ENCODE measurements at places on chromosomes 7 and 10.

DNA sequence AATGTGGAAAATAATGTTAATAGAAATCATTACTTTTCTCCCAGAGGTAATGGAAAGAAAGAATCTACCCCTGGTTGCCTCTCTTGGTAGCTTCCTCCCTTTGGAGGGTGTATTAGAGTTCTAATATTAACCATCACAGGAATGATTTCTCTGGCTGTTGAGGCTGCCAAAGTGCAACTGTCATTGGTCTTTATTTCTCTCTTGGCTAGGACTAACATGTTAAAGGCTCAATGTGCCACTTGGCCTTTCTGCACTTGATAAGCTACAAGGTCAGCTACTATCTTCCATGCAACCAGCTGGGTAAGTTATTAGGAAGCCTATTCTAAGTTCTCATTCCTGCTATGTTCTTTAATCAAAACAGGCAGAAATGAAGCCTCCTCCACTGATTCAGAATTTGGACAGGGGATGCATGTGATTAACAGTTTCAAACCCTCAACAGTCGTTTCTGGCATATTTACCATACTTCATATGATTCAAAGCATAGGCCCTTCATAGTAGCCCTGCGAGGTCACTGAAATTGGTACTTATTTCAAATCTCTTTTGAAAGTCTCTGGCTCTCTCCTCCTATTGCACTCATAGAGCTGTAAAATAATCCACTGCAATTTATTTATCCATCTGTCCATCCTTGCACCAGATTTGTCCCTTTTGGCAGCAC lies 645.0 kb downstream of the SORCS1 start:
- H3K4me3 ChIP-seq = no peak overlapping the region
- no peaks in the 10 kb centered on the region for H3K4me1 ChIP-seq
- H3K27ac ChIP-seq = no peak overlapping the region
- no peak for DNase-seq
- no peaks in the 10 kb centered on the region for H3K36me3 ChIP-seq

DNA sequence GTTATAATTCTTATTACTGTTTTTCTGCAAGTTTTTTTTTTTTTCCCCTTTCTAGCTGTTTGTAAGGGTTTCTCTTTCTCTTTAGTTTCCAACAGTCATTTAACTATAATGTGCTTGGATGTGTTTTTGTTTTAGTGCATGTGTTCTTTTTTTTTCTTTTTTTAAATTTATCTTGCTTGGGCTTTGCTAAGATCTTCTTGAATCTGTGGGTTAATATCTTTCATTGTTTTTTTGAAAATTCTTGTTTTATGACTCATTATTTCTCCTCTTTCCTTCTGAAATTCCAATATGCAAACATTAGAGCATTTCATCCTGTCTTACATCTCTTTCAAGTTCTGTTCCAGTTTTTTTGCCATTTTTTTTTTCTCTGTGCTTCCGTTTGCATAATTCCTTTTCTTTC lies 5.7 kb upstream of the HK1 start:
- no peaks in the 10 kb centered on the region for H3K36me3 ChIP-seq
- peaks cover 7% of the 10 kb centered on the region for H3K27me3 ChIP-seq
- H3K27ac ChIP-seq = no peak overlapping the region
- no peak overlapping the region for H3K4me3 ChIP-seq
- peaks cover 4% of the 10 kb centered on the region for H3K4me1 ChIP-seq

- no peak overlapping the region for H3K4me3 ChIP-seq
- no peaks in the 10 kb centered on the region for H3K36me3 ChIP-seq
- no peaks in the 10 kb centered on the region for H3K4me1 ChIP-seq
- peaks cover 2% of the 10 kb centered on the region for H3K27me3 ChIP-seq
- no peak for DNase-seq
Measured at GRCh38 chr7:27693794-27694193, 31.1 kb upstream of the HIBADH start.

GRCh38 chr10:50575477-50576244 lies 48.1 kb downstream of the SGMS1 start:
- no peak overlapping the region for H3K4me3 ChIP-seq
- no peak for DNase-seq
- H3K27ac ChIP-seq = no peak overlapping the region
- peaks cover 6% of the 10 kb centered on the region for H3K36me3 ChIP-seq

DNA sequence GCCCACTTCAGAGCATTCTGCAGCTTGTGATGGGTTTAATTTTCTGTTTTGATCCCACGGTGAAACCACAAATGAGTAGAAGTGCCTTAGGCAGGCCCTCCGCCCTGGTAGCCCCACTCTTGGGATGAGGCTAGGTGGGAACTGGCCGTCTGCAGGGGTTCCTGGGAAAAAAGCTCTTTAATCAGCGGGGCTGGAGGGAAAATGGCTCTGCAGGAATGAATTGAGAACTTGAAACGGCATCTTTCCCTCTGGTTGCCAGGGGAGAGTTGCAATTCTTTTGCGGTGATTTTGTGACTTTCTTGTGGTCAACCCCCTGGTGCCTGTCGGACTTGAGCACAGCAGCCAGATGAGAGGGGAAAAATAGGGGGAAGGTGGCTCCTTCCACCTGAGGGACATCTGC lies 32.7 kb downstream of the COL26A1 start:
- H3K4me3 ChIP-seq = no peak overlapping the region
- peaks cover 17% of the 10 kb centered on the region for H3K4me1 ChIP-seq
- no peak for DNase-seq
- H3K36me3 ChIP-seq = no peaks in the 10 kb centered on the region
- no peak overlapping the region for H3K27ac ChIP-seq

DNA sequence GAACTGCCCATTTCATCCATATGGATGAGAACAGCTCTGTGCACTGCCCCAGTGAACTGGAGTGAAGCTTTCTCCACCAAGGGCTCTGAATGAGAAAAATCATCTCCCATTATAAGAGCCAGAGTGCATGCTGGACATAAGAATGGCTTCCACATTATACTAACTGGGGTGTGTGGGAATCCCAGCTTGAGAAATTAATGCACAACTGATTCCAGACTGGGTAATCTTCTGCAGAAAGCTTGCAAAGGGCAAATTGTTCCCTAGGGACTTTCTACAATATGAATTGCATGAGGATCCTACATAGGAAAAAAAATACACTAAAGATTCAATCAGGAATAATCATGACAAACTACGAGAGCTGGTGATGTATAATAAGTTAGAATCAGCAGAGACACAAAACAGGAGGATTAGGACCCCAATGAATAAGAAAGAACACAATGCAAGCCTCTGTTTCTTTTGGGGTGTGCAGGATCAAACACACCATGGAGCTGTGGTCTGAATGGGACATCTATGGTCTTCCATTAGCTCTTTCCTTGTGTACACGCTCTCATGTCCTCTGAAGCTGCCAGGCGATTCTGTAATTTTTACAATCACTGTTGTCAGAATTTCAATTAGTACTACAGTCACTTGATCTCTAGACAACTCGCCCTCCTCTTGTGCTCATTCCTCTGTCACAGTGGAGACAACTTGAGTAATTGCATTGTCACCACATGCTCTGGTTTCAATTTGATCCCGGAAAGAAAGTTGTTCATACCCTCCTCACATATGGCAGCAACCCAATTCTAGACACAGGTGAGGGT lies 1327.4 kb downstream of the GATA3 start:
- DNase-seq = no peak
- H3K27me3 ChIP-seq = peaks cover 3% of the 10 kb centered on the region
- no peaks in the 10 kb centered on the region for H3K4me1 ChIP-seq

DNA sequence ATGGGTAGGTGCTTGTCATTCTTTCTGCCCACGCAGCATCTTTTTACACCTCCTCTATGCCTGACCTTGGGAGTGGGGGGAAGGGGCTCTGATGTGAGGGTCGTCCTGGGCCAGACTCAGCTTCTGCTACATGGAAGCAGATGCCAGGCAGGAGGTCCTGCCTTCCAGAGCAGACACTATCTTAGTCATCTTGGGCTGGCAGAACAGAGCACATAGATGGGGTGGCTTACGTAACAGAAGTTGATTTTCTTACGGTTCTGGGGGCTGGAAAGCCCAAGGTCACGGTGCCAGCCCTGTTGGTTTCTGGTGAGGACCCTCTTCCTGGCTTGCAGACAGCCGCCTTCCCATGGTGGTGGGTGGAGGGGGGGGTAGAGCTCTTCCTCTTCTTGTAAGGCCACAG lies 159.0 kb downstream of the PRKAG2 start:
- DNase-seq = no peak

DNA sequence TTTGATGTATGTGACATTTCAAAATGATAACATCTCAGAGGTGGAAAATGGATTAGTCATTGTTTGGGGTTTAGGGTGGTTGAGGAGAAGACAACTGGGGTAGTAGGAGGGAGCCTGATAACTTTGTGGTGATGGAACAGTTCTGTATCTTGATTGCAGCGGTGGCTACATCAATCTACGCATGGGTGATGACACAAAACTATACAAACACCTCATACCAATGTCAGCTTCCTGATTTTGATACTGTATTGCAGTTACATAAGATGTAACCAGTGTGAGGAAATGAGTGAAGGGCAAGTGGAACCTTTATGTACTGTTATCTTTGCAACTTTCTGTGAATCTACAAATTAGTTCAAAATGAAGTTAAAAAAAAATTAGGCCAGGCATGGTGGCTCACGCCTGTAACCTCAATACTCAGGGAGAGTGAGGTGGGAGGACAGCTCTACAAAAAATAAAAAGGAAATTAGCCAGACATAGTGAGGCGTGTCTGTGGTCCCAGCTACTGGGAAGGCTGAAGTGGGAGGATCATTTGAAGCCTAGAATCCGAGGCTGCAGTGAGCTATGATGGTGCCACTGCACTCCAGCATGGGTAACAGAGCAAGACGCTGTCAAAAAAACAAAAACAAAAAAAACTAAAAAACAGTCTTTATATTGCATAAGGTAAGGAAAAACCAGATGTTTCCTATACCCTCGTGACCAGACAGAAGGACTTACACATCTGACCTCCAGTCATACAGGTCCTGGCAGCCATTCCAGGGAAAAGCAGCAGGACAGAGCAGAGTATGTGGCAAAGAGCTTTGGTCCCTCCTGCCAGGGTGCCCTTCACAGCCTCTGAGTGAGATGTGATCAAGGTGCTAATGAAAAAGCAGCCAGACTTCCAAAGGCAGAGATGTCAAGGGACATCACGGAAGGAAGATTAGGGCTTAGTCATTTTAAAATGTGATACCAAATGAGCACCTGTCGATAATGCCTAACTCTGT lies 50.8 kb downstream of the CYTH3 start:
- no peaks in the 10 kb centered on the region for H3K36me3 ChIP-seq
- no peak for DNase-seq
- peaks cover 2% of the 10 kb centered on the region for H3K27me3 ChIP-seq
- H3K4me1 ChIP-seq = peaks cover 8% of the 10 kb centered on the region

GRCh38 chr10:54124209-54124885 lies 676.7 kb downstream of the PCDH15 start:
- H3K4me3 ChIP-seq = no peak overlapping the region
- no peaks in the 10 kb centered on the region for H3K27me3 ChIP-seq
- no peaks in the 10 kb centered on the region for H3K4me1 ChIP-seq
- no peak for DNase-seq
- H3K27ac ChIP-seq = no peak overlapping the region

- H3K27ac ChIP-seq = no peak overlapping the region
- DNase-seq = no peak
- H3K27me3 ChIP-seq = peaks cover 10% of the 10 kb centered on the region
- H3K4me3 ChIP-seq = no peak overlapping the region
- H3K4me1 ChIP-seq = no peaks in the 10 kb centered on the region
Measured at GRCh38 chr10:68133523-68133922, 24.2 kb downstream of the MYPN start.

- H3K27me3 ChIP-seq = peaks cover 3% of the 10 kb centered on the region
- H3K4me1 ChIP-seq = peaks cover 5% of the 10 kb centered on the region
- H3K4me3 ChIP-seq = no peak overlapping the region
- no peak for DNase-seq
- no peaks in the 10 kb centered on the region for H3K36me3 ChIP-seq
- no peak overlapping the region for H3K27ac ChIP-seq
Measured at GRCh38 chr10:681670-682318, 7.7 kb downstream of the DIP2C start.

GRCh38 chr10:18235477-18235876 lies 95.3 kb downstream of the CACNB2 start:
- no peaks in the 10 kb centered on the region for H3K36me3 ChIP-seq
- no peaks in the 10 kb centered on the region for H3K27me3 ChIP-seq
- no peak for DNase-seq
- no peak overlapping the region for H3K4me3 ChIP-seq

GRCh38 chr7:45701701-45702510 lies 127.7 kb downstream of the ADCY1 start:
- no peak overlapping the region for H3K27ac ChIP-seq
- no peak for DNase-seq
- H3K36me3 ChIP-seq = no peaks in the 10 kb centered on the region
- H3K4me3 ChIP-seq = no peak overlapping the region
- H3K4me1 ChIP-seq = no peaks in the 10 kb centered on the region

DNA sequence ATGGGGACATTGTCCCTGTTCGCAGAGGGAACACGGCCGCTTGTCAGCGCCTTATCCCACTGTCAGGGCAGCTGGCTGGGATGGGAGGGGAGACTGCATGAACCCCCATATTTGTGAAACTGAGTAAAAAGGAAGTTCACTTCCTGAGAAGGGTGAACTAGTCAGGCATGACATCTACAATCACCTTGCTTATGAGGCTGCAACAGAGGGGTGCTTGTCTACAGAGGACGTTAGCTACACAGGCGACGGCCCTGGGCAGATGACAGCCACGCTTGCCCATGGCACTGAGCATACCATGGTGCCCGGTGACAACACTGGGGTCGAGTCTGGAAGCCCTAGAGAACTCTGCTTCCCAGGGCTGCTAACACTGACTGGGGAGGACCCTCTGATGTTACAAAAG lies 46.0 kb upstream of the KDM7A start:
- no peak overlapping the region for H3K4me3 ChIP-seq
- DNase-seq = no peak
- H3K4me1 ChIP-seq = peaks cover 22% of the 10 kb centered on the region
- no peaks in the 10 kb centered on the region for H3K36me3 ChIP-seq

- H3K27me3 ChIP-seq = no peaks in the 10 kb centered on the region
- H3K4me3 ChIP-seq = peak overlapping the region; percentile 84
- peaks cover 2% of the 10 kb centered on the region for H3K36me3 ChIP-seq
- no peak overlapping the region for H3K27ac ChIP-seq
Measured at GRCh38 chr10:137031-137430, 1.8 kb downstream of the ZMYND11 start.
